ENCODE measurements at places on chromosomes 1 and 21.

DNA sequence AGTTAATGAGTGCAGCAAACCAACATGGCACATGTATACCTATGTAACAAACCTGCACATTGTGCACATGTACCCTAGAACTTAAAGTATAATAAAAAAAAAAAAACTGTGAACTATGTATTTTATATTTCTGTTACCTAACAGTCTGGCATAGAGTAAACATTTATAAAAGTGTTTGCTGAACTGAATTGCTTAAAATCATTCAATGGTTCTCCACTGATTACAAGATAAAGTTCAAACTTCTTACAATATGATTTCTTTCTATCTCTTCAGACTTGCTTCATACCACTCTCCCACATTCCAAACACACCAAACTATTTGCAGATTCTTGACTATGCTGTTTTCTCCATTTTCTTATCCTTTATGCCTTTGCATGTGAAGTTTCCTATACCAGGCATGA, 89.9 kb downstream of the UROD start:
- no peak for DNase-seq

GRCh38 chr1:1365875-1366698, 7.7 kb upstream of the MXRA8 start:
- DNase-seq = no peak

DNA sequence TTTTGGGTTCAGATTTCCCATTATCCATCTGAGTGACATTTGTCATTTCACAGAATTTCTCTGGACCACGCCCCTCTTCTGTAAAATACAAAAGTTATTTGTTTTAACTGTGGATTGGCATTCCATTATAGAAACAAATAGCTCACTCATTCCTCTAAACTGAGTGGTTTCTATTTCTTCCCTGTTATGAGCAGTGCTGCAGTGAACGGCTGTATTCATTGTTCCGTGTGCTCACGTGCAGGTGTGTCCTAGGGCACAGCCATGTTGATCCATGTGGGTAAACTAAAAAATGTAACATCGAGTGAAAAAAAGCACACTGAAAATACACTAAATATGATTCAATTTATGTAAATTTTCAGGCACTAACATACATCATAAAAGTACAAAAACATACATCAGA, 27.0 kb upstream of the IL12RB2 start:
- no peak for DNase-seq

DNA sequence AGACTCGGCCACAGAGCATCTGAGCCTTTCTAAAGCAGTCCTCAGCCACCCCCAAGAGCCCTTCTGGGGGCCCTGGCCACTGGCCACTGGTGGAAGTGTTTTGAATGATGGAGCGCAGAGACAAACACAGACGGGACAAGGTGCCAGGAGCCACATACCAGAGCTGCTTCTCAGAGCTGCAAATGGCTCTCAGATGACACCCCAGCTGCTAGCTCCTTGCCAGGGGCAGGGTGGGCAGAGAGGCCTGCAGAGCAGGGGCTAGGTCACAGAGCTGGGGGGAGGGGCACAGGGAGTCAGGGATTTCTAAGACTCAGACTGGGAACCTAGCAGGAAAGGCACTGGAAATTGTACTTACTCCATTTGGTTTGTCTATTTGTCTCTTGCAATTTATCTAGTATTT, 30.4 kb downstream of the KCNN3 start:
- no peak for DNase-seq

- DNase-seq = no peak
Measured at GRCh38 chr1:6059866-6060265, 14.2 kb downstream of the KCNAB2 start.

- no peak for DNase-seq
Measured at GRCh38 chr1:47890779-47891178, 106.4 kb downstream of the TRABD2B start.

GRCh38 chr1:110312188-110313121, 26.7 kb upstream of the RBM15 start:
- peak; percentile 49 for DNase-seq

- DNase-seq = no peak
Measured at GRCh38 chr1:161244888-161245287, 6.9 kb upstream of the NR1I3 start.

- no peak for DNase-seq
Measured at GRCh38 chr1:101295209-101295608, 58.4 kb downstream of the S1PR1 start.

DNA sequence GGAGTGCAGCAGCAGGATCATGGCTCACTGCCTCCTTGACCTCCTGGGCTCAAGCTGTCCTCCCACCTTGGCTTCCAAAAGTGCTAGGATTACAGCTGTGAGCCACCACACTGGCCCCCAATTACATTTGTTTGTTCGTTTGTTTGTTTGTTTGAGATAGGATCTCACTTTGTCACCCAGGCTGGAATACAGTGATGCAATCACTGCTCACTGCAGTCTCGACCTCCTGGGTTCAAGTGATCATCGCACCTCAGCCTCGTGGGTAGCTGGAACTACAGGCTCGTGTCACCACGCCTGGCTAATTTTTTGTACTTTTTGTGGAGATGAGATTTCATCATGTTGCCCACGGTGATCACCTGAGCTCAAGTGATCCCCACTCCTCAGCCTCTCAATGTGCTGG, 2.0 kb upstream of the VPS72 start:
- no peak for DNase-seq

DNA sequence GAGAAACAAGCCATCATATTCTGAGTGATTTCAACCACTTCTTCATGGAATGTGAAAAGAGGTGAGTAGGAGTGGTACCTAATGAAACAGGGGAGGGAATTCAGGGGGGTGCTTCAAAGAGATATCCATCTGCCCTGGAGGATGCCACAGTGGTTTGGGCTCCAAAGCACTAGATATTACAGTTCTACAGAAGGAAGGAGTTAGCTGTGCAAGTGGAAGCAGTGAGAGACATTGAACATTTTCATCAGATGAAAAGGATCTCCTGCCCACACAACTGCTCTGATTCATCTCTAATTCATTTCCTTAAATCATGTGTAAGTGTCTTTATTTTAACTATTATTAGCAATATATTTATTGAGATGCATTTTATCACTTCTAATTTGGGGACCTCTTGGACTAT, 2.8 kb upstream of the RGS5 start:
- DNase-seq = no peak

- DNase-seq = no peak
Measured at GRCh38 chr1:14541348-14541747, 57.1 kb upstream of the KAZN start.

- DNase-seq = no peak
Measured at GRCh38 chr1:54277451-54278341, 77.7 kb downstream of the MRPL37 start.

- no peak for DNase-seq
Measured at GRCh38 chr1:111920221-111921024, 69.0 kb downstream of the KCND3 start.

- DNase-seq = no peak
Measured at GRCh38 chr21:29753216-29753615, 186.6 kb downstream of the GRIK1 start.

DNA sequence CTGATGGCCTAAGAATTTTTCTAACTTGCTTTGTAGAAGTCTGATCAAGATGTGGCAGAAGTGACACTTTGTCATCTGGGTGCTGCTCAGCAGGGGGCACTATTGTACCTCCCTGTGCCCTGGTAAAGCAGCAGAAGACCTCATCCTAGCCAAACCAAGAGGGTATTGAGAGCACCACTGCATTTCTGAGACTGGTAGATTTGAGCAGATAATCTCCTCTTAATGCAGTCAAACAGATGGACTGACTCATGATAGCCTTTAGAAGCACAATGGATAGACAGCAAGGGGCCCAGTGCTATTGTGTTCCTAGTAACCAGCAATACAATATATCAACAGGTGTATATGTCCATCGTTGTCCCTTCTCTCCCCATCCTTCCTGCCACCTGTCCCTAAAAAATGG, 5.7 kb downstream of the TPM3 start:
- DNase-seq = no peak

DNA sequence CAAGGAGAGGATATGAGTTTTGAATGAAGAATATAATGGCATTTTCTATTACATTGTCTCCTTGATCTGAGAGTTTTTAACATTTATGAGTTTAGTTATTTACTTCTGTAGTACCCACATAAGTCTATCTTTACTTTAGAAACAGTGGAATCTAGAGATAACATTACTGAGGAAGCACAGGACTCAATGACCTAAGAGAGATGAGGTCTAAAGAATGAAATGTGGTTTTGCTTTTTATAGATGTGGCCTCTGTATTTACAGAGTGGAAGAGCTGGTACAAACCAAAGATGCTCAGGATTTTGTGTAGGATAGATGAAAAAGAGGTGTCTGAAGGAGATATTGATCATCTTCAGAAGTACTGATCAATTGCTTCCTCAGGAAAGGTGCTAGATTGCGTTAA, 177.3 kb downstream of the KCTD3 start:
- DNase-seq = no peak

GRCh38 chr1:246302711-246303317, 204.3 kb downstream of the SMYD3 start:
- no peak for DNase-seq

DNA sequence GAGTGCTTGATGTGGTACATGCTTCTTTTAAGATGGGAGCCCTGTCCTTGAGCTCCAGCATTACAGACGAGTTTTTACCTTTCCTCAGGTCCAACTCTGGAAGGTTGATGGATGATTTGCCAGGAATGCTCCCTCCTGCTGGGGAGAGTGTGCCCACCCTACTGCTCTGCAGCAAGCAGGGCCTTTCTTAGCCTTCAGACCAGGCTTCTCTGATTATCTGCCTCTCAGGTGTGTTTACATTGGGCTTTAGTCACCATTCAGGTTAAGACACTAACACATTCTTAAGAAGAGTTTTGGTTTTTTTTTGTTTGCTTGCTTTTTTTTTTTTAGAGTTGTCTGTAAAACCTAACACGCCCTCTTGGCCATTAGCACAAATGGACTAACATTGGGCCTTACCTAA, 301.8 kb downstream of the KCNT2 start:
- no peak for DNase-seq

- DNase-seq = peak; percentile 51
Measured at GRCh38 chr1:19385869-19386591, 73.9 kb downstream of the SLC66A1 start.

GRCh38 chr1:231953660-231954059, 327.1 kb downstream of the DISC1 start:
- no peak for DNase-seq

- DNase-seq = no peak
Measured at GRCh38 chr1:57845041-57845440, 421.2 kb upstream of the DAB1 start.

- no peak for DNase-seq
Measured at GRCh38 chr1:183273300-183273699, 87.2 kb downstream of the LAMC2 start.

DNA sequence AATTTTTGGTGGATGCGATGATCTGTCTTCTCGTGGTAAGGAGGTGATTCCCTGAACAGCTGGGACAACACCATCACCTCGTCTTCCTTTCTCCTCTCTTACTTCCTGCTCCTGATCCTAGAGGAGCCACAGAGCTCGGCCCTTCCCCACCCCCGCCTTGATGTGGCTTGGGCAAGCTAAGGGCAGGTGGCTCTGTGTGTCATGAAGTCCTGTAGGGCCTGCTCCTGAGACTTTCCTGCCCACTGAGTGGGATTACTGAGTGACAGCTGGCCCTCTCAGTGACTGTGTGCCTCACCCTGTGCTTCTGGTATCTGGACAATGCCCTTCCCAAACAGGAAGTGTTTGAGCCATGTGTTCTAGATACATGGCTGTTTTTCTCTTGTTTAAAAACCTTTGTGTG, 153.0 kb downstream of the KCNJ6 start:
- DNase-seq = no peak

DNA sequence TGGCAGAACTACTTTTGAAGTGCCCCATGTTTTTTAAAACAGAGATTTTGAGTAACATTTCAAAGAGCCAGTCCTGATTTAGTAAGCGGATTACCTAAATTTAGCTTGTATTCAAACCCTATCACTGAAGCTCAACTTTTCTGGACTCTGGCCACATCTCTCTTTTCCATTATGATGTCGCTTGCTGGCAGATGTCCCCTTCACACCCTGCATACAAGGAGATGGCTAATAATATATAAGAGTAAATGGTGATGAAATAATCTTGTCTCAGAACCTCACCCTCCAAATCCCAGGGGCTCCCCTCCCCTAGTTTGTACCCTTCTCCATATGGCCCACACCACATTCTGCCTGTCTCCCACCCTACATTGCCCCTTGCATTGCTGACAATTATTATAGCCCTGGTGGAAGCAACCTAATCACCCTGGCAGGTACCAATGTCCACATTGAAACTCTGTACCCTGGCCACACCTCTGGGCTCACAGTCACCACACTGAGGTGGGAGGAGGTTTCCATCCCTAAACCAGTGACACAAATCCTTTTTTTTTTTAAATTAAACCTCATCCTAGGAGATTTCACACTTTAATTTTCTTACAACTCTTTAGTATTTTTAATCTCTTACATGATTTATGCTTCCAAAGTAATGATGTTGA, 106.0 kb upstream of the SYT6 start:
- no peak for DNase-seq

GRCh38 chr21:39837861-39838359, 29.3 kb upstream of the PCP4 start:
- DNase-seq = no peak

DNA sequence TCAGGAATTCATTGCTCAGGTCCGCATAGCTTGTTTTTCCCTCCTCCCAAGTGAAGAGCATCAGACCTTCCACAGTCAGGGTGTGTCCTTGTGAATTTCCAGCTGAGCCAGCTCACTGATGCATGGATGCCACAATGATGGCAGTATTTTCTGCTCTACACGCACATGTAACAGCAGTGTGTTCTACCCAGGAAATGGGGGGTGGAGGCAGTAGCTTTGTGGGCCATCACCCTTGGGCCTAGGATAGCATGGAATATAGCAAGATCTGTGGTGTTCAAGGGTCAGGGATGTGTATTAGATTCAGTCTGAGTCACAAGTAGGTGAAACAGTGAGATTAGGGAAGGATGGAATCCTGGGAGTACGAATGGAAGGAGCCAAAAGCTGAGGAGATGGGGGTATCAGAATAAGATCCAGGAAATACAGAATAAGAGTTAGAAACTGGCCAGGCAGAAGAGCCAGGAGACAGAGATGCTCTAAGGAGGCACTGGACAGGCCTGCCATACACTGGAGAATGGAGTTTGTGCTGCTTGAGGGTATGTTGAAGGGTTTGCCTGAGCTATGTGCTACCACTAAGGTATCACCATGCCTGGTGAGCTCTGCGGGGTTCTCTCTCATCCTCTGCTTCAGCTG, 90.6 kb upstream of the CNIH3 start:
- DNase-seq = no peak

- no peak for DNase-seq
Measured at GRCh38 chr1:180181048-180181447, 26.4 kb downstream of the QSOX1 start.

DNA sequence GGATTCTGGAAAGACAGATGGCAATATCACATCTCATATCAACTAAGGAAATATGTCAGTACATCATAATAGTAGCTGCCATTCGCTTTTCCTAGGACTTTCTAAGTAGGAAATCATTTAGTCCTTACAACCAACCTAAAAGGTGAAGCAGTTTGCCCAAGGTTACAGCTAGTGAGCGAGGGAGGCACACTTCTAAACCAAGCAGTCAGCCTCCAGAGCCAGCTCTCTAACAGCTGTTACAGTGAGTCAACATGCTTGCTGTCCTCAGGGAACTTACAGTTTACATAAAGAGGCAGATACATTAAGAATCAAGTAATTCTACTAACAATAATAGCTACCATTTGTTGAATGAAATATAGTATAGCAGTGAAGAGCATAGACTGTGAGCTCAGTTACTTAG, 57.1 kb downstream of the GIPC2 start:
- no peak for DNase-seq

GRCh38 chr1:42971841-42972291, 13.2 kb upstream of the SLC2A1 start:
- no peak for DNase-seq

All from smooth muscle cell of the brain vasculature (primary cell).